ENCODE measurements at places on chromosomes 1 and 21.

DNA sequence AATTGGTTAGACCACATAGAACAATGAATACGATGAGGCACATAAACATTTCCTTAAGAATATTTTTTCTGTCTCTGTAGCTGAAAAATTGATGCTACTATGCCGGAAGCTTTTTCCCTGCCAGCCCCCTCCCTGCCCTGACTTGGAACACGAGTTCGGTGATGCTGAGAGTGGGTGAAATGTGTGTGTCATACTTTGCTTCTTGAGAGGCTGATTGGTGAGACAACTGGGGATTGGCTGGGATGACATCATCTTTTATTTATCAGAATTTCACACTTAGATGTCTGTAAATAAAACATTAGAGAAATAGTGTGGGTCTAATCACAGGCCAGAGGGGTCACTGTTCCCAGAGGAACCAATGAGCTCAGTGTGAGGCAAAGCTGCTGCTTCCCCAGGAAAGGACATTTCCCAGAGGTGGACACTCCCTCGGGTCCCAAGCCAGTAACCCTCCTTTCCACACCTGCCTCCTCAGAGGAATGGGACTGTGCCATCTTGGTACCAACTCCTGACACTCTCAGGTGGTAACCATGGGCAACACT lies 195.4 kb upstream of the C1orf174 start:
- DNase-seq: no peak

DNA sequence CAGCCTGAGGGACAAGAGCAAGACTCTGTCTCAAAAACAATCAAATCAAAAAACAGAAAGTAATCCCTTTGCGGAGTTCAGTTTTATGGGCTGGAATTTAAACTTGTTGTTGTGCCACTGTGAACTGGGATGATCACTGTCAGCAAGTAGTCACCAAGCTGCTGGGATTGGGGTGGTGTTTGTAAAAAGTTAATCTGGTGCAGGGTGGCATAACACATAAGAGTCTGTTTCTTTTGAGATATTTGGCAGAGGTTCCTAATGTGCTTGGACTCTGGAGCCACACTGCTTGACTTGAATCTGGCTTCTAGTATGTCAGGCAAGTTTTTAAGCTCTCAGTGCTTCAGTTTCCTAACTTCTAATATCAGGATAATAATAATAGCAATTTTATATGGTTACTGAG lies 6.6 kb downstream of the CLIC4 start:
- no peak for DNase-seq

DNA sequence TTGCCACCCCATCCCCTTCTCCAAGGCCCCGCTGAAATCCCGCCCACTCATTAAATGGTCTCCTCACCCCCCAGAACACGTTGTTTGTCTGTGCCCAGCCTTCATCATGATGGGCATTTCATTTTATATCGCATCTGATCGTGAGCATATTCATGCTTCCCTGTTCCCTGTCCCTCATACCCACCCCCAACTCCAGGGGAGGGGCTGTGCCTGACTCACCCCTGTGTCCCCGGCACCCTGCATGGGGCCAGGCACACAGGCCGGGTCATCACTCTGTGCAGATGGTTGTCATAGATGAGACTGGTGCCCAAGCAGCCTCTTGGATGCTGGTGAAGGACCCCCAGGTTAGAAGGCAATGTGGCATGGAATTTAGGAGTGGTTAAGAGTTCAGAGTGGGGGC lies 11.0 kb downstream of the CAMK2N1 start:
- DNase-seq: no peak

GRCh38 chr1:113654883-113655282 lies 104.4 kb downstream of the PHTF1 start:
- no peak for DNase-seq

DNA sequence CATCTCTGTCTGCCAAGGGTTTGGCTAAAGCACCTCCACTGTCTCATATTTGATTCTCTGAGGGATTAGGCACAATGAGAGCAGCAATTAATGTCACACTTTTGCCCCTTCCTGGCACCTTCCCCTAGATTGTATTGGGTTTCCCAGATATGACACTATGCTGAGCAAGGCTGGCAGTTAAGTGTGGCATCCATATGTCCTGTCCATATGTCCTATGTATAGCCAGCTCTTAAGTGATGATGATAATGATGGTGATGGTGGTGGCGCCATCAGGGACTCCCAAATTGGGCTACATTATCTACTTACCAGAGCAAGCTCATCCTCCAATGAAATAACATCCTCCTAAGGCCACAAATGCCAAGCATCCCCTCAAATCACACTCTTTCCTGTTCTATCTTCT lies 13.5 kb upstream of the LORICRIN start:
- no peak for DNase-seq

GRCh38 chr1:177848577-177848976 lies 121.3 kb downstream of the SEC16B start:
- no peak for DNase-seq

- DNase-seq: no peak
Observed at GRCh38 chr21:35043549-35043948, 5.6 kb downstream of the RUNX1 start.

GRCh38 chr1:86498281-86498680 lies 29.6 kb downstream of the CLCA1 start:
- no peak for DNase-seq

DNA sequence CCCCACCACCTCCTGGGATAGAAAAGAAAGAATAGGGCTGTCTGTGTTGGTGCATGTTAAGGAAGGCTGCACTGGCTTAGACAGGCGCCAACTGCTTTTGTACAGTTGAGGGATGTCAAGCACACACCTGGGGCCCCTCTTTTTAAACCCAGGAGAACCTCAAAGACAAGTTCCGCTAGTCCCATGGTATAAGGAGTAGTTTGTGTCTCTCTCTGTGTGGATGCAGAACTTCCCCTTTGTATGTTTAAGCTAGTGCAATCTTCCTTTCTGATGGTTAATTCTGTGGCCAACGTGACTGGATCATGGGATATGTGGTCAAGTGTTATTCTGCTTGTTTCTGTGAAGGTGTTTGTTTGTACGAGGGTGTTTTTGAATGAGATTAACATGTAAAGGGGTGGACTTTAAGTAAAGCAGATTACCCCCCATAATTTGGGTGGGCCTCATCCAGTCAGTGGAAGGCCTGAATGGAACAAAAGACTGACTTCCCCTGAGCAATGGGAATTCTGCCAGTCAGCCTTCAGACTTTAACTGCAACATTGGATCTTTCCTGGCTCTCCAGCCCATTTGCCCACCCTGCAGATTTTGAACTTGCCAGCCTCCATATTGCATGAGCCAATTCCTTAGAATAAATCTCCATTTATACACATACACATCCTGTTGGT lies 9.5 kb upstream of the DUSP10 start:
- DNase-seq: peak; percentile 68

- no peak for DNase-seq
Observed at GRCh38 chr1:167359295-167359694, 138.6 kb downstream of the POU2F1 start.

- no peak for DNase-seq
Observed at GRCh38 chr1:2594001-2594640, 7.5 kb downstream of the PRXL2B start.

- DNase-seq: no peak
Observed at GRCh38 chr1:109517337-109517736, 7.8 kb upstream of the AMIGO1 start.

DNA sequence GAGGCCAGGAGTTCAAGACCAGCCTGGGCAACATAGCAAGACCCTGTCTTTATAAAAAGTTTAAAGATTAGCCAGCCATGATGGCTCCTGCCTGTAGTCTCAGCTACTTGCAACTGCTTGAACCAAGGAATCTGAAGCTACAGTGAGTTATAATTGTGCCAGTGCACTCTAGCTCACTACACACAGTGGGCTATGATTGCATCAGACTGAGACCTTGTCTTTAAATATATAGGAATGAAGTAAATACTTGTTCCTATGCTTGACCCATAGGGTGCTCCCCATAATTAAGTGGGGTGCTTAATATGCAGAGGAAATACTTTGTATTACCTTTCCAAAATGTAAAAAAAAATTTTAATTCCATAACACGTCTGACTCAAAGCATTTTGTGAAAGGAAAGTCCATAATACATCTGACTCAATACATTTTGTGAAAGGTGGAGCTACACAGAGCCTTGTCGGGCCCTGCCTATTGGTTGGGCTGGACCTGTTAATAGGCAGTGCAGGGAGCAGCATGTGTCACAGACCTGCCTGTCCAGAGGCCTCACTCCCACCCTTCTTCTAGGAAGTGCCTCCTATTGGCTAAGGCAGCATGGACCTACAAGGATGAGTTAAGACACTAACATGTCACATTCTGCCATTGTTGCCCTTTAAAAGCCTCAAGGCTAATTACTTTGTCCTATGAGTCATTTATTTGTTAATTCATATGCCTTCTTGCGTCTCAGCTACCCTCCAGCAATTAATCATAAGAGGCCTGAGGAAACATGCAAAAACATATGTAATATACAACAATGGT lies 33.6 kb downstream of the CD58 start:
- DNase-seq: peak; percentile 89

DNA sequence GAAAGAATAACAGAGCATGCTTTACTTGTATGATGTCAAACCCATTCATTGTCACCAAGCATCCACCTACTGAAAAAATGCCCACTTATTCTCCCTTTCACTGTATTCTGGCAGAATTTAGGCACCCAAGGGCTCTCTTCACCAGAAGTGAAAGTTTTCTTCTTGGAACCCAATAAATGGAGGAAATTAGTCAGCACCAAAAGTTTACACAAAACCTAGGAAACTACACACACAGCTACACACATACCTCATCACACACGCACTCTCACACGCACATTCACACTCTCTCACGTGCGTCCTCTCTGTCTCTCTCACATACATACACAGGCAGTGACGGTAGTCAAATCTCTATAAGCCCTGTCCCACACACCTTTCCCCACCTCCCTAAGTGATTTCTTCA lies 37.6 kb downstream of the MCOLN2 start:
- DNase-seq: peak; percentile 6

GRCh38 chr1:25118546-25118945 lies 113.8 kb downstream of the SYF2 start:
- peak; percentile 84 for DNase-seq

Measured in inflammatory macrophage treated with lipopolysaccharide for 4 hours (primary cell).